ENCODE measurements at places on chromosomes 16 and 17.
A peak's percentile ranks its signal among the peaks of the same experiment; 100 is the strongest.

DNA sequence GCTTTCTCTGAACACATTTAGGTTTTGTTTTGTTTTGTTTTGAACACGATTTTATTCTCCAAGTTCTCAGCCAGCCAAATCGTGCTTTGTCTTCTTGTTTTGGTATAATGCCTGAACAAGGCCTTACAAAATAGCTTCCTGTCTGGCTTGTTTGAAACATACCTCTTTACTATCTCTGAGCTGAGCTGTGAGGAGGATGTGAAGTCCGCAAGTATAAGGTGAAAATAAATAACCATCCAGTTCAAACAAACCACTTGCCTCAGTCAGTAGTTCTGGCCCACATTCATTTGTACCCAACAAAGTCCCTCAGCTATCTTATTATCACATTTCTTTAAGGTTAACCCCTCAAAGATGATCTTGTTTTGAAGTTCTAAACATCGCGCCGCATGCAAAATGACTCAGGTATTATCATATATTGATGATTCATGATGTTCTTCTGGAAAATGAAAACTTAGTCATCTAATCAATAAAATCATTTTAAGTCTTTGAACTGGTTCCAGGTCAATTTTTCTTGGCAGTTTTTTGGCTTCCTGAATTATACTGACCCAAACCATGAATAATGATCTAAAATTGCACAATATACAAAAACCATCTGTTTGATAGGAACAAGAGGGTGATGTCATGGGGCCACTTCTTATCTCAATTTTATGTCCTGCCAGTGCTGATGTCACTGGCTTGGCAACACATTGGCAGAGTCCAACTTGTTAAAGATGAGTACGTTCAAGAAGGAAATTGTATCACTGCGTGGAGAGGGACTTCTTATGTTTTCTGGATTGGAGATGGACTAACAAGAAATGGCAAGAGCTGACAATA, 694.3 kb downstream of the KCNJ2 start:
- no peak for DNase-seq

DNA sequence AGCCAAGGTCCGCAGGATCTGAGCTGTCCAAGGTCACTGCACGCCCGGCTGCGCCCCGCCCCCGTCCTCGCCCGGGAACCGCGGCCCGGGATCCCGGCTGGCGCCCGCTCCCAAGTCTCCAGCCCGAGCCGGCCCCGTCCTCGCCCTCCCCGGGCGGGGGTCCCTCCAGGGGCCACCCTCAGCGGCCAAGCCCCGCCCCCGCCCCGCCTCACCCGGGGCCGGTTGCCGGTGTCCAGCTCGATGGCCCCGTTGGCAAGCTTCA, 216 bp downstream of the VPS9D1 start:
- no peak for DNase-seq

GRCh38 chr17:76385892-76386786, 1.7 kb downstream of the SPHK1 start:
- peak; percentile 51 for DNase-seq

DNA sequence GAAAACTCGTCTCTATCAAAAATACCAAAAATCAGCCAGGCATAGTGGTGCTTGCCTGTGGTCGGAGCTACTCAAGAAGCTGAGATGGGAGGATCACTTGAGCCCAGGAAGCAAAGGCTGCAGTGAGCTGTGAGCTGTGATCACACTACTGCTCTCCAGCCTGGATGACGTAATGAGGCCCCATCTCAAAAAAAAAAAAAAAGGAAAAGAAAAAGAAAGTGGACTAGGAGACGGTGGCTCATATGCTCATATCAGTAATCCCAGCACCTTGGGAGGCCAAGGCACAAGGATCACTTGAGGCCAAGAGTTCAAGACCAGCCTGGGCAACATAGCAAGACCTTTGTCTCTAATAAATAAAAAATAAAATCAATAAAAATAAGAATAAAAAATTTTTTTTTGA, 8.8 kb upstream of the SUMO2 start:
- no peak for DNase-seq

GRCh38 chr16:24734382-24734781, 4.9 kb downstream of the TNRC6A start:
- DNase-seq: no peak

DNA sequence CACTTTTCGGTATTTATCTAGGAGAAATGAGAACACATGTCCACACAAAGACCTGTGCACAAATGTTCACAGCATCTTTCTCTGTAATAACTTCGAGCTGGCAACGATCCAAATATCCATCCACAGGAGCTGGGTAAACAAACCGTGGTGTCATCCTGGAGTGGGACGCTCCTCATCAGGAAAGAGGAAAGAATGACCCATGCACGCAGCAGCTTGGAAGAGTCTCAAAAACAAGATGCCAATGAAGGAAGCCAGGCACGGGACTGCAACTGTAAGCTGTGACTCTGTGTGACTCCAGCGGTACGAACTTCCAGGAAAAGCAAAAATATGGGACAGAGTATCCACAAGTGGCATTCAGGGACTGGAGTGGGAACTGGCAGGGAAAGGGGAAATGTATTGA, 36.7 kb upstream of the CIBAR2 start:
- no peak for DNase-seq

DNA sequence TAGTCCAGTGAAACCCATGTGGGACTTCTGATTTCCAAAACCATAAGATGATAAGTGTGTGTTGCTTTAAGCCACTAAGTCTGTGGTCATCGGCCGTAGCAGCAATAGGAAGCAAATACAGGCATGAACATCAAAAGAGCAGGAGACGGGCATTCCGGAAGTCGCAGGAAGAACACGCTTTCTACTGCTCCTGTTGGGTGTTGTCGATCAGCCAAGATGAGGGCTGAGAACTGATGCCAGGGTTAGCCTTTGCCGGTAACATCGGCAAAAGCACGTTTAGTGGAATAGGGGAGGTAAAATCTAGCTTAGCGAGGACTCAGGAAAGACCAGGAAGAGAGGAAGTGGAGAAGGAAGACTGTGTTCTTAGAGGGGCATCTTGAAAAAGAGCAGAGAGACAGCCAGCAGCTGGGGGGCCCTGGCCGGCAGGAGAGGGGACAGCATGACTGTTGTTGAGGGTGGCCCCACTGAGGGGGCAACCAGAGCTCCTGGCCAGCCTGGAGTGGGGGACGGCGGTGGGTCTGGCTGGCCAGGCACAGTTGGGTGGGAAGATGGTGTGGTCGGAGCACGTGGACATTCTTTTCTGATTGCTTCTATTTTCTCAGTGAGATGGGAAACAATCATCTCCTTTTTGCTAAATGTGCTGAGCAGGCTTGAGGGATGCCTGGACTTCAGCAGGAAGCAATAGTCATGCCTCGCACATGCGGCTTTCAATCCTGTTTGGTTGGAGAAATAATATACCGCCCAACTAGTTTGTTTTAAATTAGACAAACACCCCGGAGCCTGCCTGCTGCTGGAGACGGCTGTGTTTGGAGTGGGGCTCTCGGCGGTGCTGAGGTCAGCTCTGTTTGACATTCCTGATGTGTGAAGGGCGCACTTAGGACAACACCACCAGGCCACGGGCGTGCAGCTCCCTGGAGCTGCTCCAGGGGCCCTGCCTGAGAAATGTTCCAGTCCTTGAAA, 109.9 kb downstream of the METRNL start:
- no peak for DNase-seq

GRCh38 chr16:20883554-20884239, 16.5 kb downstream of the DCUN1D3 start:
- no peak for DNase-seq

DNA sequence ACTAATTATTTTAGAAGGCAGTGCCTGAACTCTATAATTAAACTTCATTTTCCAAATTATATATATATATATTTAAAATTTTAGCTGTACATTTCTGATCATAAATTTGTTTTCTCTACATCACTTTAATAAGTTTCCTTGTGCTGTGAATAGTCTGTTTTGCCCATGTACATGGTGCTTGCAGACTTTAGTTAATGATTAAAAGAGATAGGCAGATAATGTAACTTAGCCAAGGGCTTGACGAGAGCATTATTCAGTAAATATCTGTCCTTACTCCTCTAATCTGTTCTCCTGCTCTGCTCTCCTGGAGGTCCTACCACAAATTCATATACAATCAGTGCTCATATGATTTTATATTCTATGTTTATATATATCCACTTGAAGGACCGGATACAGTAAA, 595.2 kb upstream of the KIF2B start:
- DNase-seq: no peak

DNA sequence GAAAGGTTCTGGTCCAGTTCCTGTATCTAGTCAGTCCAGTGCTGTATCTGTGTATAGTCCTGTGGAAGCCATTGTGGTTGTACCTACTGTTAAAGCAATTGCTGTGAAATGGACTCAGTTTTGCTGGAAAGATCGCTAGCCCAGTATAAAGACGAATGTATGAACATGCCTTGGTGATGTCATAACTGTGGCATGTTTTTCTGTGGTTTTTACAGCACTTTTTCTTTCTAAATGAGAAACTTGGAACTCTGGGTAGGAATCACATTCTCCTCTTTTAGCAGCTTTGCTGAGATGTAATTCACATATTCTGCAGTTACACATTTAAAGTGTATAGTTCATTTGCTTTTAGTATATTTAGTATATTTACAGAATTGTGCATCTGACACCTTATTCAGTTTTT, 58.1 kb downstream of the MAP2K4 start:
- DNase-seq: no peak

DNA sequence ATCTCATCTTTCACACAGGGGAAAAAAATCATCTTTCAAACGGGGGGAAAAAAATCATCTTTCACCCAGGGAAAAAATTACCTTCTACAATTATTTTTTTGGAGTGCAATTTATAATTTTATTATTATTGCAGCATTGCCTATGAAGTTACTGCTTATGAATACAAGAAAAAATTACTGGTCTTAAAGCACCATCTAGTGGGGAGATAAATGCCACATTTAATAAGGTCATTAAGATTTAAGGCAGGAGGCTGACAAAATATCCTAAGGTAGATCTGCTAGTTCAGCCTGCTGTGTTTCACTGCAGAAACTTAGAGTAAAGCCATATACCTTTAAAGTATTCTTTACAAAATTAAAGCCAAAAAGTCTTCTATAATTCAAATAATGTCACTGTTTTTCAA, 13.7 kb downstream of the SHCBP1 start:
- DNase-seq: no peak

DNA sequence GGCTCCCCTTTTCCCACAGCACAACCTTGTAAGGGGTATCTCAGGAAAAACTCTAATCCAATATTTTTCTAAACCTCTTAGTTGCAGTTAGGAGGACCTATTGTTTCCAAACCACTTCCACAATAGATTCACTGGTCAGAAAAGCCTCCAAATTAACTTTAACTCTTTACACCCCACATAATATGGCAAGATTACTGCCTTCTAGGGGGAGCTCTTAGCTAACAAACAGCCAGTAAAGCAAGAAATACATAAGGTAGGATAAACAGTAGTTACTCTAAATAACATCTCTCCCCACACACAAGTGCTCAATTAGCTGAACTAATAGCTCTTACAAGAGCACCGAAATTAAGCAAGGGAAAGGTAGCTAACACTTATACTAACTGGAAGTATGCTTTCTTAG, 192.1 kb upstream of the KIF2B start:
- no peak for DNase-seq

- DNase-seq: no peak
Measured at GRCh38 chr17:27578718-27579085, 52.3 kb upstream of the LGALS9 start.

GRCh38 chr17:77572851-77573250, 385.7 kb upstream of the TNRC6C start:
- no peak for DNase-seq

- peak; percentile 15 for DNase-seq
Measured at GRCh38 chr17:59361916-59362810, 30.7 kb downstream of the YPEL2 start.

DNA sequence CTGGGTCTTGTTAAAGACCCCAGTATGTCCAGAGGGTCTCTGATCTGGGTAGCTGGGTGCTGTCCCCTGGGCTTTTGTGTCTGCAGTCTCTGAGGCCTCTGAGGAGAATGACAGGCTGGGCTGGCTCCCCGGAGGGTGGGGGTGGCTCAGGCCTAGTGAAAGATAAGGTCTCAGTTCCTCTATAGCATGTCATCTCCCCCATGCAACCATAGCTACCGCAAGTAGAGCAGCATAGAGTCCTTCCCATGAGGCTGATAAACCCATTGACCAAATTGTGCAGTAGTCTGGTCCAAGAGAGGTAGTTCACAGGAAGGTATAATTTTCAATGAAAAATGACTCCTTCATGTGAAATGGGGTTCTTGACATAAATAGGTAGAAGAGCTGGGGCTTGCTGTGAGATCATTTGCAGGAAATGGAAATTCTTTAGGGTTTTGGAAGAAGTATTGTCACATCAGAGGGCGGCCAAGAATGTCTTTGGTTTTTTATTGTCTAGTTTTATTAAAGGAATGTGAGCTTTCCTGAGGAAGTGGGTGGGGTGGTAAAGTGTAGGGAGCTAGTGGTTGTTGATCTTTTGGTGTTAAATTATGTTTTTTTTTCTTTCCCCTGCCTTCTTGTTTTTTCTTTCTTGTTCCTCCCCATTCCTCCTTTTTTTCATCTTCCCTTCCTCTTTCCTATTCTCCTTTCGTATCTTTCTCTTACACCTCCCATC, 21.0 kb downstream of the SLC7A6OS start:
- no peak for DNase-seq

GRCh38 chr16:11056090-11056992, 112.0 kb downstream of the CLEC16A start:
- no peak for DNase-seq

DNA sequence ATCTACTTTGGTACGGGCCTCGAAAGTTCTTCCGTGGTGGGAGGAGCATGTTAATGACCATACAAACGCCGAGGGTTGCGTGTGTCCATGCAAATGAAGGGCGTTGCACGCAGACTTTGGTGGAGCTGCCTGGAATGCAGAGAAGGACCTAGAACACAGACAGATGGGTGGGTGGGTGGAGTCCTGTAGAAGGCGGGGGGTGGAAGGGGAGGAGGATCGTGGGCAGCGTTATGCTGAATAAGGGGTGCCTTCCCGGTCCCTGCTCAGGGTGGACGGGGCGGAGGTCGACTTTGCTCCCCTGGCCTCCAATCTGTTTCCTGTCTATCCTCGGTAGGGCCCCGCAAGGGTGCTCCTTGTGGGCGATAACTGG, 795 bp upstream of the PAQR4 start:
- no peak for DNase-seq

- DNase-seq: peak; percentile 60
Measured at GRCh38 chr16:8868416-8869211, at the start of gene CARHSP1. Gene CARHSP1, minus strand, starts transcription at chr16:8869006. Its CDS starts 9,678 bp downstream, at chr16:8859328.

DNA sequence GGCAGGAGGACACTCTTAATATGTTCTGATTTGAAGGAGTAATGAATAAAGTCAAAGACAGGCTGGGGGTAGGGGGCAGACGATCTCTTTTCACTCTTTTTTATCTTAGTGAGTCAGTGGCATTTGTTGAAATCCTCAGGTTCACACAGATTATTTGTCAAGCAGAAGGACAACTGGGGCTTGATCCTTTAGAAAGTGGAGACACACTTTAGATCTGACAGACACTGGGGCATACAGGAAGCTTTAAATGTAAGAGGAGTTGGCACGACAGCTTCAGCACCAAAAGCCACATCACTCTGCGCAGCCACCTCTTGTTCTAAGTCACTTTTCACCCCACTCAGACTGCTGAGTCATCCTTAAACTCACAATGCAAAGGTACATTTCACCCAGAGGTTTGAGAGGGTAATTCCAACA, 121.5 kb downstream of the STXBP4 start:
- DNase-seq: peak; percentile 18

- no peak for DNase-seq
Measured at GRCh38 chr16:10601444-10602408, 21.3 kb upstream of the EMP2 start.

All from effector memory CD4-positive, alpha-beta T cell (primary cell).